ENCODE measurements at places on chromosomes 7 and 10. TPM values are rescaled to one million over a fixed set of nuclear protein-coding genes. Genes with fewer than 3 reads are reported as not detected.

The DENND2A gene
- 0.37 TPM for total RNA-seq

The ZNF680 gene
- 14.5 TPM for total RNA-seq

The SPDYE3 gene
- total RNA-seq = not detected

The PHYHIPL gene
- 0.17 TPM for total RNA-seq

The ARHGAP19 gene
- 5.4 TPM for total RNA-seq

The HOXA9 gene
- 25.1 TPM for total RNA-seq

The HMX2 gene
- not detected for total RNA-seq

The PDZD7 gene
- total RNA-seq = 0.56 TPM

The INA gene
- total RNA-seq = 1.0 TPM

The CYP26C1 gene
- not detected for total RNA-seq

The ZNF25 gene
- total RNA-seq = 5.9 TPM

The CALD1 gene
- total RNA-seq = 445 TPM

The ABCA13 gene
- 3.4 TPM for total RNA-seq

The MUC12 gene
- total RNA-seq = under 0.01 TPM

Data from mammary epithelial cell (primary cell).